ENCODE measurements at places on chromosomes 12 and 14. TPM values are rescaled to one million over a fixed set of nuclear protein-coding genes. Genes with fewer than 3 reads are reported as not detected.

The CRIP1 gene
- total RNA-seq: 185 TPM

The SMIM41 gene
- 0.16 TPM for total RNA-seq

The MMP19 gene
- total RNA-seq: not detected

The PKP2 gene
- 0.11 TPM for total RNA-seq

The EXOC3L4 gene
- not detected for total RNA-seq

The PTGER2 gene
- 54.1 TPM for total RNA-seq

The OASL gene
- 2.3 TPM for total RNA-seq

The SLC6A15 gene
- total RNA-seq: not detected

The SIX4 gene
- 1.3 TPM for total RNA-seq

The RASAL1 gene
- total RNA-seq: 2.2 TPM

The OR4E2 gene
- not detected for total RNA-seq

The OR5AU1 gene
- total RNA-seq: not detected

The MYBPC1 gene
- not detected for total RNA-seq

The SERPINA9 gene
- not detected for total RNA-seq

The PHLDA1 gene
- 44.2 TPM for total RNA-seq

The HOXC12 gene
- total RNA-seq: not detected

The FGF23 gene
- total RNA-seq: not detected

The ANKS1B gene
- 0.76 TPM for total RNA-seq

The ADCK1 gene
- 5.2 TPM for total RNA-seq

The KRT6B gene
- not detected for total RNA-seq

The GPR137C gene
- 0.27 TPM for total RNA-seq

The CD163L1 gene
- not detected for total RNA-seq

The NID2 gene
- 0.37 TPM for total RNA-seq

The FGF6 gene
- not detected for total RNA-seq

The NYNRIN gene
- total RNA-seq: 0.34 TPM

The DBX2 gene
- total RNA-seq: not detected

The PRIMA1 gene
- not detected for total RNA-seq

The LAG3 gene
- 215 TPM for total RNA-seq

The LYZ gene
- total RNA-seq: not detected

The RNASE7 gene
- total RNA-seq: not detected

The AKAP5 gene
- total RNA-seq: 2.5 TPM
